ENCODE measurements at places on chromosomes 3 and 15.

DNA sequence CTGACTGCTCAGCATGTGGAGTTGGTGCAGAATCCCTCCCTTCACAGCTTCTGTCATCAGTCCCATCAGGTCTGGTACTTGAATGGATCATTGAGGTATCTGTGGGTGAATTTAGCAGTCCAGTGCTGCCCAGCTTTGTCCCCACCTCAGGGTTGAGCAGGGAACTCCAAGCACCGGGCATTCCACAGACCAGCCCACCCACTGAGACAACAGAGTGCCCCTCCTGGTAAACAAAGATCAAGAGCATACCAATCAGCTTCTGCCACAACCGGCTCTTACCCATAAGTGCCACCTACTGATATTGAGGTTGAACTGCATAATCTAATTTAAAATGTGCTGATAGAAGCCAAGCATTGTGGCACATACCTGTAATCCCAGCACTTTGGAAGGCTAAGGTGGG lies 57.1 kb upstream of the FXR1 start:
- no peak for DNase-seq

DNA sequence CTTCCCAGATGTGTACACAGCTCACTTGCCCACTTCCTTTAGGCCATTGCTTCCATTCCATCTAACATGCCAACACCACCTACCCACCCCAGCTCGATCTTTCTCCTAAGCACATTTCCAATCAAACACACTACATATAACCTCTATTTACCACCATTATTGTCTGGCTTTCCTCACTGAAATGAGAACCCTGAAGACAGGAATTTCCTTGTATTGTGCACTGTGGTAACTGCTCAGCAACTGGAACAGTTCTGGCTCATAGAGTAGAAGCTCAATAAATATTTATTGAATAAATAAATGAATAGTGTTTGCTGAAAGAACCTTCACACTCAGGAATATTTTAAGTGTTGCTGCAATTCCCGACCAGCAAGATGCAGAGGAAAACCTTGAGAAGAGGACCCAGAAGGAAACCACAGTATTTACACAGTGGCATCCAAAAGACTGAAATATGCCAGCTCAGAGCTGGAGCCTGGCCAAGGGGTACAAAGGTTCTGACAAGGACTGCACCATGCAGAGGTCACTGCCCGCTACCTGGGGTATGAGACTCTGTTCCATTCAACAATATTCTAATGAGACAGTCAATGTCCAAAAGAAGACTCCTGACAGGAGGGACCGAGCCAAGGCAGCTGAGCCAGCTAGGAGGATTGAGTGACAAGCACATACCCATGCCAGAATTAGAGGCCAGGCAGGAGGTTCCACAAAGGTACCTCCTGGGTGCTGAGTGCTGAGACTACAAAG lies 168.8 kb downstream of the NUP210 start:
- DNase-seq: no peak

DNA sequence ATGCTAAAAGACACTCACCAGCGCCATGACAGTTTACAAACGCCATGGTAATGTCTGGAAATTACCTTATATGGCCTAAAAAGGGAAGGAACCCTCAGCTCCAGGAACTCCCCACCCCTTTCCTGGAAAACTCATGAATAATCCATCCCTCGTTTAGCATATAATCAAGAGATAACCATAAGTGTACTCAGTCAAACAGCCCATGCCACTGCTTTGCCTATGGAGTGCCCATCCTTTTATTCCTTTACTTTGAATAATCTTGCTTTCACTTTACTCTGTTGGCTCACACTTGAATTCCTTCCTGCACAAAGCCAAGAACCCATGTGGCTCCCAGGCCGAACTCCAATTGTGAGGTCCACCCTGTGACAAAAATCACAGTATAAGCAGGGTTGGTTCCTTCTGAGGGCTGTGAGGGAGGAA lies 19.1 kb upstream of the FSTL1 start:
- DNase-seq: no peak

DNA sequence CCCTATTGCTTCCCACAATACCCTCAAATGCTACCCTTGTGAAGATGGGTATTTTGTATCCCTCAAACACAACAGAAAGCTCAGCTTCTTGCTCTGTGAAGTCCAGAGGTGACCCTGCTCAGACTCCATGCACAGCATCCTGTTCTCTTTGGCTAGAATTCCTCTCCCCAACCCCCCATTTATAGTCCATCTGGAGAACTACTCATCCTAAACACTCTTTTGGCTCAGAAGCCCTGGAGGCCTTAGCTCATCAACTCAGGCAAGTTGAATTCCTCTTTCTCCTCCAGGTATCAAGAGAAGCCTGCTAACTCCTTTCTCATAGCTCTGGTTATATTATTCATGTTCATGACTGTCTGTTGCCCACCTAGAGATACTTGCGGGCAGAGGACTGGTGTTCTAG lies 18.3 kb upstream of the GASK1A start:
- DNase-seq: no peak

- no peak for DNase-seq
These were observed 1.1 kb downstream of the MRPL47 start for GRCh38 chr3:179603321-179603720.

DNA sequence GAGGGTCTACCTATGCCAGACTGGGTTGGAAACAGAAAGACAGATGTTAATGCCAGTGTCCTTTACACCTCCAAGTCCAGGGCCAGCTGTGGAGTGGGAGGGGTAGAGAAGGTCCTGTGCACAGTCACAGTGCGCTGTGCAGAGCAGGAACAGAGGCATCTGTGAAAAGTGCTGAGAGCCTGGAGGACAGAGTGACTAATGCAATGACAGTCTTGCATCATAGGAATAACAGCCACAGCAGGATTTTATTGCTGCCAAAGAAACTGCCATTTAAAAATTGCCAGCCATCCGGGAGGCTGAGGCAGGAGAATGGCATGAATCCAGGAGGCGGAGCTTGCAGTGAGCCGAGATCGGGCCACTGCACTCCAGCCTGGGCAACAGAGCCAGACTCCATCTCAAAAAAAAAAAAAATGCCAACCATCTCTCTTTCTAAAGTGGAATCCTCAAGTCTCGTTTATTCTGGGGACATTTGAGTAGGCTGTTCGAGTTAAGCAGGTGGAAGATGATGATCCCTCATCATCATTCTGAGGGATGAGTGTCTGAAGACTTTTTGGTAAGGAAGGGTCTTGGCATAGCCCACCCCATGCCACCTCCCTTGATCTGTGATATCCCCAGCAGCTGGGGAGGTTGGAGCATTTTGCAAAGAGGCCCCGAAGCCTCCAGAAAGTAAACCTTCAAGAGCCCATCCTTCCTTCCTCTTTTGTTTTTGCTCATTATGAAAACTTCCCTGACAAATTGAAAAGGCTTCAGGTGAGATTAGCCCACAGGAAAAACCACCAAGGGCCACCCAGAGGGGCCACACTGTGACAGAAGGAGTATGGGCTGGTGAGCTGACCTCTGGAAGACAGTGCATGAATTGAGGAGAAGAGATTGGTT lies 7.7 kb downstream of the CCR2 start:
- no peak for DNase-seq

GRCh38 chr15:82314769-82315518 lies 34.3 kb downstream of the GOLGA6L10 start:
- DNase-seq: no peak

DNA sequence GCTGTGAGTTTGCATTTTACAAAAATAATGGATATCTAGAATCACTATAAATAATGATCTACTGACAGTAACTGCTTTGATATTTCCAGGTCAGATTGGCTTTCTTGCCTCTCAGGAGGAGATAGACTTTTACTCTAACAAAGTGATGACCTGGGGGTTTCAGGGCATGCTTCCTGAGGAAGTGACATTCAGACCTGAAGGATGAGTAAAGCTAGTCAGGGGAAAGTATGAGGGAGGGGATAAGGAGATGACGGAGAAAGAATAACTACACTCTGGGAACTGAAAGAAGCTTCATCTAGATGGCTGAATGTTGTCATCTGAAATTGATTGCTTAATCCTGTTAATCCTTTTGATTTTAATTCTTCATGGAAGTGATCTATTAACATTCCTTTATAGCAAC lies 32.2 kb downstream of the ARMC8 start:
- DNase-seq: no peak

GRCh38 chr15:86677278-86677677 lies 597.6 kb downstream of the AGBL1 start:
- no peak for DNase-seq

GRCh38 chr3:13121553-13122001 lies 48.3 kb upstream of the IQSEC1 start:
- no peak for DNase-seq

DNA sequence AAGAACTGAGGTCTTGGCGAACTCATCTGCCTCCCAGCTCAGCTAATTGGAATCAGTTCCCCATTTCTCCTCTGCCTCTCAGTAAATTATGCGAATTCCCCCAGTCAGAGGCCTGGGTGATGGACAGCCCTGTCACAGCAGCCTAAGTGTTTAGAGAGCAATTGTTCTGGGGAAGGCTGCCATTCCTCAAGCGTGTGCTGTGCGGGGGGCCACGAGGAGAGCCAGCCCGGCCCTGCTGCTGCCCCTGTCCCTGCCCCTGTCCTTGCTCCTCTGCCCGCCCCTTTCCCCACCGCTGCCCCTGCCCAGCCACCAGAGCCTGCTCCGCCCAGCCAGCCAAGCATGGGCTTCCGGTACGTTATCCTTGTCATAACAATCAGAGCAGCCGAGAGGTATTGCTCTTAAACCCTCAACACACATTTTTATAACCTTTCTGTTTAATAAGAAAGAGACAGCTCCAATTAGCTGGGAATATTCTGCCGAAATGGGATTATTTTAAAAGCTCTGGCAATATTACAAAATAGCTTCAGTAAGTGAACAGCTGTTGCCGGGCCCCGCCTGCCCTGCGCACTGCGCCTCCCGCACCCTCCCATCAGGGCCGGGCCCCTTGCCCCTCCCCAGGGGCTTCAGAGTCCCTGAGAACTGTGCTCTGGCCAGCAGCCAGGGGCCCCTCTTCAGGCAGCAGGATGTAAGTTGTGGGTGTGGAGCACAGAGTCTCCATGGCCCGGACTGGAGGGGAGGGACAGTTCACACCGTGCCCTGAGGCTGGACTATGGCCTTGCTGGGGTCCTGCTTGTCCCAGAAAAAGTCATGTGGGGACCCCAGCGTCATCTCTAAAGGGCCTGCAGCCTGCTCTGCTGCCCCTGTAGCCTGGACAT lies 12.4 kb upstream of the CACNA2D2 start:
- peak; percentile 91 for DNase-seq

DNA sequence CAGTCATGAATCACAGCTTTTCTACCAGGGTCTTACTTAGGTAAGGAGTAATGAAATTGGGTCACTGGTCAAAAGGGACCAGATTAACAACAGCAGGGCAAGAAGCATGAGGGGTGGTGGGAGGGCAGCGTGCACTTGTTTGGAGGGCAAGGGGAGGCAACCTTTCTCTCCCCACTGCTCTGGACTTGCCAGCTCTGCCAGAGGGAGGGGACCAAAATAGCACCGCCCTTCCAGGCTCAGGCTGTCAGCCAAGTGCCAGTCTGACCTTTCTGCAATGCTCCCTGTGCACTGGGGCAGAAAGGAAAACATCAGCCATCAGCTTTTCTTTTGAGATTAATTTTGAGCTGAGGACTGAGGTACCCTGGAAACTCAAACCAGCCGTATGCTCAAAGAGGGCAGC lies 4.5 kb upstream of the ULK3 start:
- no peak for DNase-seq

DNA sequence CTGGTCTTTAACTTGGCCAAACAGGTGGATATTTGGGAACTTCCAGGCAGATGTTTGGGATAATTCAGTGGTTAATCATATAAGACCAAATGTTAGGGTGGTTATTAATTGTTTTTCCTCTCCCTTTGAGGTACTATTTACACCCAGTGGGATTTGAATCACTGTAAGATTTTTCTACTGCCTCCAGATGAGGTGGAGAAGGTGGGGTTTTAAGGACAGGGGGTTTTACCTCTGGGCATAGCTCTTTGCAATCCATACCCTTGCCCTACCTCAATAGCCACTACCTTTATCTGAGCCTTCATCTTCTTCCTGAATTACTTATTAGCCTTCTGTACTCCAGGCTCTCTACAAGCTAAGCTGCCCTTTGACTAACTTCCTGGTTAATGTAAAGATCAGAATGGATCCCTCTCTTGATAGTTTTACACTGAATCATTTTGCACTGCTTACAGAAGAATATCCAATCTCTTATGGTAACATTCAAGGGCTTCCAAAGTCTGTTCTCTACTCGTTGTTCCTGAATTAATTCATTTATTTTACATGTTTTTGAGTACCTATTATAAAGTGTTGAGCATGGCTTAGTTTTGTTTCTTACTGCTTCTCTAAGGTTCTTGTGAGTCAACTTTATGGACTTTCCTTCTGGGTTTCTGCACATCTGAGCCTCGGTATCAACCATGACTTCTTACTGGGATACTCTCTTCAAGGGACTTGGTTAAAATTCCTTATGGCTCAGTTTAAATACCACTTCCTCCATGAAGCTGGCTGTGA lies 331.2 kb upstream of the TBL1XR1 start:
- DNase-seq: no peak

DNA sequence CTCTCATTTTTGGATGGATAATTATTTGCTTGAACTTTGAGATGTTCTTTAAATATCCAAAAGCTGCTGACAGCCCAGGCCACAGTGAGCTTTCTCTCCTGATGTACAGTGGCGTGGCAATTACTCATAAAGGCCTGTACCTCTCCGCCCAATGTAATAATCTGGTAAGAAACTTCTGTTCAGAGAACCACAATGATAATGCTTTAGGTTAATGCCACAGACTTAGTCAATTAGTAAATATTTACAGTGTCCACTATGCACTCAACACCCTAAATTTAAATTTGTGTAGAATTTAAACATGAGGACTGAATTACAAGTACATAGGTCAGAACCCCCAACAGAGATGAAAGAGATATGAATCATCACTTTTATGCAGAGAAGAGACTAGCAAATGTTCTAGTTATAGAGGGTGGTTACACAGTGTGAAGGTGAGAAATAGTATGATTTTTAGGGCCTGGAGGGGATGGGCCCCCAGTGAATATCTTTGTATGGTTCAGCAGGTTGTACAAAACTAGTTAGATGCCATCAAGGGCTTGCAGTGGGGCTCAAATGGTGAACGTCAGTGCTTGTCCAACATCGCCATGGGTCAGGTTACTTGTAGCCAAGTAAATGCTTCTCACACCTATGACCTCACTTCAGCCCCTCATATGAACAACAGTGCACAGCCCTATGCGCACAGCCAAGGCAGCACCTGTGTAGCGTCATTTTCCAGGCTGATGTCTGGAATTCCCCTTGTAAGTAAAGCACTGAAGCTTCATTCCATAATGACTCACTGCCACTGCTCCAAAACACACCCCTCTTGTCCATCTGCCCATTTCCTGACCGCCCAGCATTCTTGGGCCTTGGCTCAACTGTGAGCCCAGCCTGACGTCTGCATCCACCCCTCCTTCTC lies 13.3 kb downstream of the ABHD2 start:
- peak; percentile 78 for DNase-seq

- no peak for DNase-seq
These were observed 2.3 kb upstream of the C3orf62 start for GRCh38 chr3:49279376-49279775.

DNA sequence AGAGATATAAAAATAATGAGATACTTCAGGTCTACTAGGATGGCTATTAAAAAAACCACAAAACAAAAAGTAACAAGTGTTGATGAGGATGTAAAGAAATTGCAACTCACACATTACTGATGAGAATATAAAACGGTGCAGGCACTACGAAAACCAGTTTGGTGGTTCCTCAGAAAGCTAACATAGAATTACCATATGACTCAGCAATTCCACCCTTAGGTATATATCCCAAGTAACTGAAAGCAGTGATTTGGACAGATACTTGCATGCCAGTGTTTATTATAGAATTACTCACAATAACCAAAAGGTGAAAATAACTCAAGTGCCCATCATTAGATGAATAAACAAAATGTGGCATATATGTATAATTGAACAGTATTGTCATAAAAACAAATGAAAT lies 87.5 kb upstream of the MELTF start:
- DNase-seq: no peak

GRCh38 chr15:44812029-44812517 lies 75.7 kb downstream of the TRIM69 start:
- DNase-seq: no peak
